ENCODE measurements at places on chromosomes 3 and 15.

DNA sequence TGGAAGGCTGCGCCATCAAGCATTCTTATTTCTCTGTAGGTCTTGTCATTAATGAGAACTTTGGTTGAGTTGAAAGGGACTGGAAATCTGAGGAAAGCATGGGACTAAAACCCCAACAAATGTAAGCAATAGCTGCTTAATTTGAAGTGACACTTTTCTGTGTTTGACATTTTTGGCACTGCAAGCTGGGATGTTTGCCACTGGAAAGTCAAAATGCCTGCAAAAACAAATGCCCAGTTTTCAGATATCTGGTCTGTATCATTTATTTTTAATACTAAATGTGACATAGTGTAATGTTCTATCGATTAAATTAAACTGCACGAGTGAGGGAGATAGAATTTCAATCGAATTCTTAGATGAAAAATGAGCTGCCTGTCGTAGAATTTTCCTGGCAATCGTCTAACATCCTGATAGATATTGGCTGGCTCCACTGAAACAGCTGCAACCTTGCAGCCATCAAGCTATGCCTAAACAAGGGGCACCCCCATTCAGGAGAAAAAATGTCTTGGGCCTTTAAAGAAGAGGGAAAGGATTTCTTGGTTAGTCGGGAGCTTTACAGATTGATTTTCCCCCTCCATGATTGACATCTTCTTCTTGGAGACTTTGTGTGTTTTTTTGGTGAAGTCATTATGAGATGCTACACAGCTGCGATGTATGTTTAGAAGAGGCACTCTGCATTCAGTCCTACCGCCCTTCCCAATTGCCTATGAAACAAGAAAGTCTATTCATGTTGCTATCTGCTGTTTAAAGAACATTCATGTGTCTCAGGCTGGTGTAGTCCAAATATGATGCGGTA is 316.7 kb upstream of the TBL1XR1 start:
- DNase-seq = no peak

GRCh38 chr3:159818997-159819500 is 169.6 kb upstream of the IL12A start:
- no peak for DNase-seq

GRCh38 chr3:4426782-4427344 is 40.2 kb downstream of the SUMF1 start:
- no peak for DNase-seq

- DNase-seq = no peak
Observed at GRCh38 chr3:155010416-155010815, 69.7 kb upstream of the MME start.

DNA sequence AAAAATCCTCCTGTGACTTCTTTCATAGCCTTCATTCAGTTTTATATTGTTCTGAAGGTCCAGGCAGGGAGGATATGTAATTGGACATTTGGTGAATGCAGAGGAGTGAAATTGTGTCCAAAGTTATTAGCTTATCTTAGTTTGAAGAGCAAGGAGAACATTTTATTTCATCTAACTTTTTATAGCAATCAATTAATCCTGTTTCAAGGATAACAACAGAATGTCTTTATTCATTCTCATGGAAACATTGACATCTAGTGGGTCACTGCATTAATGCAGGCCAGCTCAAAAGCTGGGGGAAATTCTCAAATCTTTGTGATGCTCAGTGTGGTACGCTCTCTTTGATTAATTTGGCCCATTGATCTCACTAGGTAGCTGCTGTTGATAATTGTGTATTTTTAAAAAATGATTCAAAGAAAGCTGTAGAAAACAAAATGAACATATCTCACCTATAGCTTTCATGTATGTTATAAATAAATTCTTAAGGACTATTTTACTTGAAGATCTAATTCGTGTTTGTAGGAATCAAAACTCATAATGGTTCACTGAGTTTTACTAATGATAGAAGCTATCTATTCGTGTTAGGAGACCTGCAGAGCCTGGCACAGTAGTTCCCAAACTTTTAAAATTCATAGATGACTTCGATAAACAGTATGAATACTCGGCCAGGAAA is 150.8 kb upstream of the KCNMB2 start:
- peak; percentile 57 for DNase-seq

DNA sequence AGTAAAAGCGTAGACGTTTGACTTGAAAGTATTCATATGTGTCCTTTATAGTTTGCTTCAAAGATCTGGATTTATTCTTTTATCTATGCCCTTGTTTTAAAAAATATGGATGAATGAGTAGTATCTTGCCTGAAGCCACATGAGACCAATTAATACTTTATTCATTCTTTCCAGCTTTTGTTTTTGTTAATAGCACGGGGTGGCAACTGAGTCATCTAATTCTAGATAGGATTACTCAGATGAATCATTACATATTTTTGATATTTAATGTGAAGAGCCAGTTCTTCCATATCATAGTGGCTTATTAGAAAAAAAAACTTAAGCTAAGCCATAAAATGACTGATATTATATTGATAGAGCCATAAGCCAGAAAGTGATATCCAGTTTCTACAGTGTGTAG is 121.9 kb downstream of the BBX start:
- DNase-seq = no peak

DNA sequence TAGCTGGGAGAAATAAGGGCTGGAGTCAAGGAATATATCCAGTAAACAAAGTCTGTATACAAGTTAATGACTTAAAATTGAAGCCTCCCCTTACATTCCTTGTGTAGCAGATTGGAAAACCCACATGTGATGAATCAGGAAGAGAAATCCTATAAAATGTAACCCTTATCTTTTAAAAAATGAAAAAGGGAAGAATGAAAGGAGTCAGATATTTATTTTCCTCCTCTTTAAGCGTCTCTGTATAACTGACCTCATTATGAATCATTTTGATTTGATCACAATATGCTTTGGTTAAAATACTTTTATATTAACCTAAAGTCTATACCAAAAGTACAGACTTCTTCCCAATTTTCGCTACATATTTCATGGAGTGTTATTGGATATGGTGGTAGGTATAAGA is 316.3 kb upstream of the STAC start:
- DNase-seq = no peak

GRCh38 chr3:57545636-57546268 is 1.6 kb upstream of the DNAH12 start:
- DNase-seq = no peak

GRCh38 chr3:108420926-108421325 is 89.5 kb downstream of the MYH15 start:
- no peak for DNase-seq

DNA sequence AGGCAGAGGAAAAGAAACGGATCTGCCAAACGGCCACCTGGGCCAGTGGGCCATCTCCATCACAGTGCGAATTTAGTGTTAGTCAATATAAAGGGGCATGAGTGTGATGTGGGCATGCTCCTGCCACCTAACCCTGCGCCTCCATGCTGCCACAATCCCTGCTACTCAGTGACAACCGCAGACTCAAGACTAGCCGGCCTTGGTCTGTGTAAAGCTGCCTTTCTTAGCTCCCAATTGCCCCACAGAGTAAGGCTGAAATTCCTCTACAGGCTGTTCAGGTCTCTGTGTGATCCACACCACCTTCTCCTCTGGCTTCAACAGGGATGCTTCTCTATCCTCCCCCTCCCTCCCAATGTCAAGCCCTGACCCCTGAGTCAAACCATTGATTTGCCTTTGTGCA is 269.7 kb downstream of the XXYLT1 start:
- DNase-seq = no peak

DNA sequence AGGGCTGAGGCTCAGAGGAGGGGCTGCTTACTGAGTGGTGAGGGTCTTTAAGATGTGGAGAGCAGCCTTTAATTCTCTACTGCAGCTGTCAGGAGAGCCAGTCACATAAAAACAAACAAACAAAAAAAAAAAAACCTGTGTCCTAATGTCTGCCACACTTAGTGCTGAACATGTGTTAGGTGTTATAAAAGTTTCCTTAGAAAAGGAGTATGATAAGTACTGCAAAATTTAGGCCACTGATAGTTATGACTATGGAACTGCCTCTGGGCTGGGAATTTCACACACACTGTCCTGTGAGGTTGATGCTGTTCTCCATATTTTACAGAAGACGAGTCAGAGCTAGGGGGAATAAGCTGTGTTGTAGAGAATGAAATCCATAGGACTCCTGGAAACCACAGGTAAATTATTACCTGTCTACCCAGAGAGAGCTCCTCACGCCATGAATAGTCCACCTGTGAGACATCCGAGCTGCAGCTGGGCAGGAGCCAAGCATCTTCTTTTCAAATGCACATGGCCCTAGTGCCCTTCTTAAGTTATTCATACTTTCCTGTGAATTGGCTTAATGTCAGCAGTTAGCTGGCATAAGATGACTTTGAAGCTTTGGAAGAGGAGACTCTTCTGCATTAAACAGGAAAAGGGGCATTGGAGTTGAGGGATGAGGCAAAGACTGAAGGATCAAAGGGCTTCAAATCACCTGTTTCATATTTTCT is 34.5 kb upstream of the SKOR1 start:
- no peak for DNase-seq

GRCh38 chr3:3200632-3201212 is 21.2 kb upstream of the CRBN start:
- no peak for DNase-seq

DNA sequence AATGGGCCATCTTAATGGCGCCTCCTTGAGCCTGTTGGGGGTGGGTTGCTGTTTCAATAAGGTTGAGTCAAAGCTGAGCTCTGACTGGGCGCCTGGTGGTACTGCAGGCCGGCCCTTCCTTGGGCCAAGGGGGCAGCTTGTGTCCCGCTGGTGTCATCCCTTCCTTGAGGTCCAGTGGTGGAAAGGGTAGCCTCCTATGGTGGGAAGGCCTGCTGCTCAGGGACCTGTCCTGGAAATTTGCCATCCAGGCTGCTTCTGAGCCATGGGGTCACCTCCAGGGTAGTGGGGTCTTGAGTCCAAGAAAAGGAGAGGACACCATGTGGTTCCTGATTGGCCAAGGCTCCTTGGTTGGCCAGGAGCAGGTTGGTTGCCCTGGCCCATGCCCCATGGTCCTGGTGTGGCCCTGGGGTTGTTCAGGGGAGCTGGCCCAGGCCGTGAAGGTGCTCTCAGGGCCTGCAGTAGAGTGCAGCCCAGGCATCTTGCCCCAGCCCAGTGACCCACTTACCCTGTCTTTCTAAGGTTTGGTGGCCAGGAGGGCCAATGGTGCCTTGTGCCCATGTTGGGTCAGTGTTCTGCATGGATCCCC is 188.7 kb downstream of the UBE3A start:
- no peak for DNase-seq

GRCh38 chr15:43404130-43404529 is 33.2 kb downstream of the TUBGCP4 start:
- DNase-seq = no peak

DNA sequence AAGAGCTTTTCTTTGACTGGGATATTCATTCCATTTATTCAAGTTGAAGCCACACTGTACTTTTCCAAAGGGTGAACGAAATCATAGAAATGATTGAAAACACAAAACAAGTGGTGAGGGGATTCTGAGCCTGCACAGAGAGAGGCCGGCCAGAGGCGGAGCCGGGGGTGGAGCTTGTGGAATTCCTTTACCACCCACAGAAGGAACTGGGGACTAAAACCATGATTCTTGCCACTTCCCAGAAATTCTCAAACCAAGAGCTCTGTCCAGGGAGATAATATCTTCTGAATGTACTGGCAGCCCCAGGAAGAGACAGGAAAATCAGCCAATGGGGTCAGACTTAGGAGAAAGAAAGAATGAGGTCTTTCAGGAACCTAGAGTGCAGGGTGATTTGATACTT is 20.8 kb downstream of the FBN1 start:
- no peak for DNase-seq

GRCh38 chr3:67405193-67405592 is 249.2 kb downstream of the SUCLG2 start:
- no peak for DNase-seq

GRCh38 chr3:193680220-193680619 is 87.2 kb downstream of the OPA1 start:
- DNase-seq = no peak

- DNase-seq = no peak
Observed at GRCh38 chr3:135994708-135995337, 29.3 kb downstream of the PPP2R3A start.

GRCh38 chr3:59775761-59776325 is 726.0 kb upstream of the CFAP20DC start:
- no peak for DNase-seq

GRCh38 chr3:90015688-90016356 is 908.4 kb downstream of the EPHA3 start:
- no peak for DNase-seq

DNA sequence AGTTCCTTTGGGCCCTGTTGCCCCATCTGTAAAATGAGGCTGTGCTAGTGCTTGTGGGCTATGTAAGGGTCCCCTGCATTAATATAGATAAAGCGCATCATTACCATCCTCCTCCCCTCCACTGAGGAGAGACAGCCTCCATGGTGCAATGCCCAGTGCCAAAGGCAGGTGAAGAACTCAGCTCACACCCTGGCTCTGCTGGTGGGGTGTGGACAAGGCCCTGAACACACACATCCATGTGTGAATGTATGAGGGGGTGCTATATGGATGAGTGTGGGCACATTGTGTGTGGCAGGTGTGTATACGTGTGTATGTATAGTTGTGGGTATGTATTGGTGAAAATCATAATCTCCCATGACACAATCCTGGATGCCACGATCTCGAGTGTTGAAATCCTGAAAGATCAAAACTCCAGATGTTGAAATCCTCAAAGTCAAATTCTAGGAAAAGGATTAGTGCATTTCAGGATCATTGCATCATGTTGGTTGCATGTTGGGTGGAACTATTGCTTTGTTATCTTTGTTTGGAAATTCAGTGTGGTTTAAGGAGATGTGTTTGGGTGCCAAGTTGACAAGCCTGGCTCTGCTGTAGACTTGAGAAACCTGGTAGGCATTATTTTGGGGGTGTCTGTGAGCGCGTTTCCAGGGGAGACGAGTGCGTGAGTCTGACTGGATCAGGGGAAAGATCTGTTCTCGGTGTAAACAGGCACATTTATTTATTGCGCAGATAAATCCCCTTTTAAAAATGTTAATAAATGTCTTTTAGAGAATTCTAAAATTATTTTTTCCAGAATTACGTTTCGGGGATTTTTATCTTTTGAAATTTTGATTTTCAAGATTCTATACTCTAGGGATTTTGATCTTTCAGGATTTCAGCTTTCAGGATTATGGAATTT is 42.0 kb upstream of the SEC61A1 start:
- DNase-seq = no peak

- no peak for DNase-seq
Observed at GRCh38 chr3:34175636-34176176, 377.3 kb downstream of the PDCD6IP start.

- DNase-seq = no peak
Observed at GRCh38 chr3:60854791-60855190, 396.5 kb downstream of the FHIT start.

Measured in NCI-H1694 (cell line).